ENCODE measurements at places on chromosomes 1 and 21.

GRCh38 chr21:26834181-26834905 lies 10.9 kb downstream of the ADAMTS1 start:
- no peak for DNase-seq

- no peak for DNase-seq
These were observed 590.4 kb downstream of the PLPP3 start for GRCh38 chr1:55988963-55989452.

- no peak for DNase-seq
These were observed 225.9 kb upstream of the CSF3R start for GRCh38 chr1:36708587-36708986.

DNA sequence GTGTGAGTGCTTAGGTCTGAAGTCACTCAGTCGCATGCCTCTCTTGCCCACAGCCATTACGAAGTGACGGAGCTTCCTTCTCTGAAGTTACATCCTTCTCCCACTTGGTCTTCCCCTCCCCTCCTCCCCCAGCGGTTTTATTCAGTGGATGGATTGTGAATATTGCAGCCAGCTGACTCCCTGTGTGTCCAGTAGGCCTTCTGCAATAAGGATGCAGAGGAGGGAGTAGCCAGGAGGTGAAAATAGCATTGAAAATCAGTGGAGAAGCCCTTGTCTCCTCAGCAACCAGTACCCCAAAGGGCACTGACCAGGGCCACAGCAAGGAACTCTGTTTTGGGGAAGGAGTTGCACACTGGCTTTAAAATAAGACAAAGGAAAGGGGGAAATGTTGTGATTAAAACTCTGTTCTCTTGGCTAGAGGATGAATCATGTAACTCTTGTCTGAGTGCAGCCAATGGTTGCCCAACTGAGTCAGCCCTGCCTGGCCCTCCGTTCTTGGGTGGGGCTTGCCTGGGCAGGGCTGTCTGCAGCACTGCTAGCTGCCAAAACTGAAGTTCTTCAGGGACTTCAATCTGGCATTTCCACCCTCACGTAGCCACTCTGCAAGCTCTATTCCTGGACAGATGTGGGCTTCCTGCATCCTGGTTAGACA lies 4.3 kb downstream of the S100A10 start:
- no peak for DNase-seq

DNA sequence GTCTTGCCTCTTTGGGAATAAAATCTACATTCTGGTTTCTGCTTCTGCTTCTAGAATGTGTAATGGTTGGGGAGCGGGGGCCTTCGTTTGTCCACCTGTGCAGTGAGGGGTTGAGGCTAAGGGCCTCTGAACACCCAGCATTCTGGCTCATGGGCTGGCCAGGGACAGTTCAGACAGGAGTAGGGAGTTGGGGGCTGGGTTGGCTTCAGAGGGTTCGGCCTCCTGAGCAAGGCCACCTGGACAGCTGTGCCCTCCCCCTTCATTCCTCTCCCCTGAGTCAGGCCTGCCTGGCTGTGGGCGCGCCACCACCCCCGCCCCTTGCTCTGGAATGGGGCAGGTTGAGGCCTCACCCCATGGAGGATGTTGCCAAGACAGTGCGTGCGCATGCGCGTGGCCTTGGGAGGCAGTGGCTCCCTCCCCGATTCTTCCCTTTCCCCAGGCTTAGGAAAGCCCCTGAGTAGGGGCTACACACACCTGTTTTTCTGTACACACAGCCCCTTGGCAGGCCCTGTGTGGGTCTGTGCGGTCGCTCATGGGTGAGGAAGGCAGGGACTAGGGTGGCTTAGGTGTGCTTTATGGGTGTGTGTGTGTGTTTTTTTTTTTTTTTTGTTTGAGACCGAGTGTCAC lies 57.0 kb downstream of the YARS1 start:
- DNase-seq: no peak

DNA sequence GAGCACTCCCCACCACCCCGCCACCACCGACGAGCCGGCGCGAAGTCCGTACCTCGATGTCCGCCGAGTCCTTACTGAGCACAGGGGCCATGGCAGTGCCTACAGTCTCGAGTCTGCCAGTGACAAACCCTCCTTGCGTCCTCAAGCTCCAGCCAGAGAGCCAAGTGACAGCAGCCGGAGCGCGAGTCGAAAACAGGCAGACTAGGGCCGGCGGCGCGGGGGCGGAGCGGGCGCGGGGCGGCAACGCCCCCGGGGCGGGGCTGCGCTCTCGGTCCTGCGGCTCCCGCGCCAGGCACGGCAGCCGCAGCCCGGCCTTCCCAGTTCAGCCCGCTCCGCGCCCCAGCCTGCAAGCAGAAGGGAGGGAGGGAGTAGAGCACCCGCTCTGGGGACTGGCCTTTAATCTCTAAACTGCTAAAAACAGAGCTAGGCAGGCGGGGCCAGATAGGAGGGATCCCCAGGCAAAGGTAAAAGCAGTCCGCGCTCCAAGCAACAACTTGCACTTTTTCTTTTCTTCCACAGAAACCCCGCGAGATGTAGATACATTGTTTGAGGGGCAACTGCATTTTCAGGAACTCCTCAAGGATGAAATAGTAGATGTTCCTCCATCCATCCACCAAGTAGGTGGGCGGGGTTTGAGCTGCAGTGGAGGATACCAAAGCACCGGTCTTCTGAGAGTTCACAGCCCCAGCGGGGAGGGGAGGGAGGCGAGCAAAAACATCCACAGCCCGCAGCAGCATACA lies at the start of gene DPYD:
TSS of gene DPYD (minus strand) at position 203 of the 740 bp plus-strand sequence. CDS start at position 91, 112 bp downstream.
- peak; percentile 52 for DNase-seq

DNA sequence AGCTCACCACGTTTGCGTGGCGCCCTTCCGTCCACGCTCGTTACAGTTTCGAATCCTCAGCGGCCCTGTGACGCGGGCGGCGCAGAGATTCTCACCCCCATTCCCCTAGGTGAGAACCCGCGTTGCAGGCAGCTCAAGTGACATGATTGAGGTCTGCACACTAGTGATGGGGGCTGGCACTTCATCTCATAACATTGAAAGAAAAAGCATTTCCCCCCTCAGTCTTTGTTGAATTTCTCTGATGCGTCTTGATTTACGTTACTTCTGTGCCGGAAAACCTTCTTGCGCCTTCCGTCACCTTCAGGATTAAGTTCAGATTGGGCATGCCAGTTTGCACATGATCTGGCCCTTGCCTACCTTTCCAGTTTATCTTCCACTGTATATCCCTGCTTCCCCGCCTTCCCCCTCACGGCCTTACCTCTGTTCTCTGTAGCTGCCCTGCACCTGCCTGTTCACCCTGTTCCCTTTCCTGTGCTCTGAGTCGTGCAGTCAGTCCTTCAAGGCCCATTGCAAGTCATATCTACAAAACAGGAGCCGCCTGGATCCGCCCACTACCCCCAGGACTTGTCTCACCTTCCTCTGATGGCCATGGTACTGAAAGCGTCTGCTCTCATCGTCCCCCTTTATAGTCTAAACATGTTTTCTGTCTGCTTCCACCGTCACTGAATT lies 1.1 kb downstream of the CTPS1 start:
- peak; percentile 40 for DNase-seq

GRCh38 chr21:45472445-45473365 lies 67.7 kb downstream of the COL18A1 start:
- no peak for DNase-seq

DNA sequence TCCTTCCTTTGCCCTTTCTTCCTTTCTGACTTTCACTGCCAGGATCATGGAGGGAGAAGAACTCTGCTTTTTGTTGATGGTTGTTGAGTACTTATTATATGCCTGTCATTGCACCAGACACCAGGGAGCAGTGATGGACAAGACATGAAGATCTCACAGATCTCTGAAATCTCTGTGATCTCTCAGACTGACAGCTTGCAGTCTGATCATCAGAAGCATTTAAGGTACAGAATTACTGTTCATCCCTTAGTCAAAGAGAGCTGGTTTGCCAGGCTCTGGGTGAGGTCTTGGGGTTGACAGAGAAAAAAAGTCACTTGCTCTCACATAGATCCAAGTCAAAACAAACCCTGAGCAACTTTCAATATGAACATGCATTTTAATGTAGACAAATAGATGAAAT lies 299.5 kb upstream of the FMN2 start:
- no peak for DNase-seq

DNA sequence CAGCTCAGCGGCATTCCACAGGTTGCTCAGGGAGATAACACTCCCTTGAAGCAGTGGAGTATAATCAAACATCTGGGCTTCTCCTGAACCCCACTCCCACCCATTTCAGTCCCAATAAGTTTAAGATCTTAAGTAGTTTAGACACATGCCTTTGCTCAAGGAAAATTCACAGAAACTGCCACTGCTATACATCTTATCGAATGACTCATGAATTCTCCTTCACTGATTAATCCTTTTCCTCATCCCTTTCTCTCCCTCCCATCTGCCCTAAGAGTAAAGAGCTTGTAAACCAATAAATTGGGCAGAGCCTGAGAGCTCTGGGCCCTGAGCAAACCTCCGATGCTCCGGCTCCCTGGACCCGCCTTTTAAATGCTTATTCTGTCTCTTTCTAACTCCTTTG lies 10.2 kb downstream of the VN1R5 start:
- no peak for DNase-seq

- no peak for DNase-seq
These were observed 104.8 kb downstream of the HLX start for GRCh38 chr1:220983877-220984635.
